Esophagus muscularis mucosa (tissue), 4 donors: ENCODE measurements at places on chromosomes 16 and 17.

DNA sequence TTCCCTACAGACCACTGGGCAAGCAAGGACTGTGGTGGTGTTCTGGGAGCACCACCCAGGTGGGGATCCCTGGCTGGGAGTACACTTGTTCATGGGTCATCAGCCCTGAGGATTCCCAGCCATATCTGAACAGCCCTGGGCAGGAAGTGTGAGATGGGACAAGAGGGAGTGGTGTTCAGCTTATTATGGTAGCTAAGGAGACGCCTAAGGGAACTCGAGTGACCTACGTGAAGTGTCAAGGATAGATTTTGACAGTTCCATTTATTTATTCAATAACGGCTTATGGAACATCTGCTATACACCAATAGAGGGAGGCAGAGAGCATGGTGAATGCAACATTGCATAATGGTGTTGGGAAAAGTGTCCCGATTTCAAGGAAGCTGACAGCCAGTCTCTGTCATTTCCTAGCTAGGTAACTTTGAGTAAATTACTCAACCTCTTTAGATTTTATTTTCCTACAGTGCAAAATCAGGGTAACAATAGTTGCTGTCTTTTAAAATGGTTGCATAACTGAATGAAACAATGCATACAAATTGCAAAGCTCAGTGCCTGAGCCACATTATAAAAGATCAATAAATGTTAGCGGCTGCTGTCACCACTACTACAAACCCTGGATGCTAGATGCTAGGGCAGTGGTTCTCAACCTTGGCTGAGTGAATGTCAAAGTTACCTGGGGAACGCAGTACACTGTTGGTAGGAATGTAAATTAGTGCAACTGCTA is 534.1 kb downstream of the GRIN2A start:
- peak; percentile 45 for DNase-seq

DNA sequence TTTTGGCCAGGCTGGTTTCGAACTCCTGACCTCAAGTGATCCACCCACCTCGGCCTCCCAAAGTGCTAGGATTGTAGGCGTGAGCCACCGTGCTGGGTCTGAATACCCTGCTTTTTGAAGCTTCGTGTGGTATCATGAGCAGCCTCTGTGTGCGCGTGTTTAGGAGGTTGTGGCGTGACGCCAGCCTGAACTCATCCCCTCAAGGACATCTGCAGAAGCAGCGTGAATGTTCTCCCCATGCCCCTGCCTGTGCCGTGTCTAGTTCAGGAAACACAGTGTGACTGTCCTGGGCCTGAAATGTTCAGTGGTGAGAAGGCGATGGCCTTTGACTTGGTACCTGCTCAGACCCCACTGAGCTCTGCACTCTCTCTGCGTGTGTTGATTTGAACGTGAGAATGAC is 35.6 kb downstream of the RNF213 start:
- no peak for DNase-seq

- DNase-seq, result no peak
Measured at GRCh38 chr17:28967221-28968135, 16.2 kb upstream of the PHF12 start.

- no peak for DNase-seq
Measured at GRCh38 chr17:69851736-69852135, 223.3 kb upstream of the KCNJ16 start.

- DNase-seq, result no peak
Measured at GRCh38 chr17:36072431-36073121, 8.5 kb downstream of the CCL18 start.

- no peak for DNase-seq
Measured at GRCh38 chr16:62272035-62272434, 235.8 kb upstream of the CDH8 start.

DNA sequence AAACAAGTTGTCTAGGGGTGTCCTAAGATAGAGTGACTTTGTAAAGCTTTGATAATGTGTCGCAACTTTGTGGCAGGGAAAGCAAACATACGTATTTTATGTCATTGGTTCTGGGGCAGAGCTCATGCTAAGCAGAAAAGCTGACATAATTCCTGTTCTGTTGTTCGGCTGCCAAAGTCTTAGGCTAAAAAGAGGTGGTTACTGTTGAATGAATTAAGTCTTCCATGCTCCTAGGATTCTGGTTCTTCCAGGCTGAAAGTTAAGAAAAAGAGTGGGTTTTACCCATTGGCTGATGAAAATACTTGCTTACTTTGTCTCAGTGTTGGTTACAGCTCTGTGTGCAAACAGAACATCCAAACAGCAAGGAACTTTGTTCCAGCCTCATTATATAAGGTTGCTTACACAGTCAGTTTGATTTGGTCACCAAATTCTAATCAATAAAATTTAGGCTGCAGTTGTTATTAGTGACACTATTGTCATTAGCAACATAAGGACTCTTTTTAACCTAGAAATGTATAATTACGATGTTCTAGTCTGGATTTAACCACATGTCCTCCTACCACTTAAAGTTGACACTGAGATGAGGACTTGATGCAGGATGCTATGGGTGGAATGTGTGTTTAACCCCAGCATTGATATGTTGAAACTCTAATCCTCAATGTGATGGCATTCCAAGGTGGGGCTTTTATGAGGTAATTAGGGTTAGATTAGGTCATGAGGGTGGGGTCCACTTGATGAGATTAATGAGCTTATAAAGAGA is 114.0 kb upstream of the GOT2 start:
- no peak for DNase-seq

- DNase-seq, result no peak
Measured at GRCh38 chr16:14334366-14335080, 263.4 kb downstream of the MRTFB start.

DNA sequence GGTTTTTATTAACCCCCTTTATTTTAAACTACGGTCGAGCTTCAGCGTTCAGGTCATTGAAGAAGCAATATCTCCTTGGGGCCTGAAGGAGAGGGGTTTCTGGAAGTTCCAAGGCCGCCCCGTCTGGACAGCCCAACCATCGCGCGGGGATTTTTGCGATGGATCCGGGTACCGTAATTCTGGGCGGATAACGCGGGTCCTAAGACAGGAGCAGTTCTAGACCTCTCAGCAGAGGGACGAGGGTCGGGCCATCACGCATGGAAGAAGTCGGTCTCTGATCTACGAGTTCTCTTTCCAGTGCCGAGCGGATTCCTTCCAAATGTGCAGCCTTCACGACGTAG is 3.6 kb downstream of the BORCS6 start:
- no peak for DNase-seq
